ENCODE measurements at places on chromosomes 5 and 9. TPM values are rescaled to one million over a fixed set of nuclear protein-coding genes. Genes with fewer than 3 reads are reported as not detected.

- no peak for DNase-seq
- H3K4me1 ChIP-seq, result no peaks in the 10 kb centered on the region
Measured at GRCh38 chr5:36079200-36079781, 12.6 kb upstream of the UGT3A2 start.

EGFL7 gene
- total RNA-seq, result 165 TPM

- no peak overlapping the region for H3K27ac ChIP-seq
- DNase-seq, result no peak
- H3K36me3 ChIP-seq, result no peaks in the 10 kb centered on the region
Measured at GRCh38 chr5:154779105-154779504, 23.9 kb downstream of the LARP1 start.

DNA sequence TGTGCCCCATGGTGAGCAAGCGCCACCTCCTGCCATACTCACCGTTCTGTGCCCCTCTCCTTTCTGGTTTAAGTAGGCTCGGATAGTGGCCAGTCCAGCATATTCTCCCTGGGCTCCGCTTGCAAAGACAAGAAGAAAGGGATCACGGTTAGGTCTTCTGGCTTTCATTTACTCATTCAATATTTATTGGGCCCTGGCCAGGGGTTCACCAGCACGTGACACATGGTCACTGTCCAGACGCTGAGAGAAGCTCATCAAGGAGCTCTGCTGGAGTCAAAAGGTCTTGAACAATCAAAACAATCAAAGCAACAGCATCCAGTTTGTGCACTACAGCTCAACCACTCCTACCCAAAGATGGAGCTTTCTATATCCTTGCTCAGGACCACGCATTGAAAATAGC lies 80.2 kb downstream of the GLDC start:
- no peaks in the 10 kb centered on the region for H3K36me3 ChIP-seq
- H3K4me3 ChIP-seq, result no peak overlapping the region
- no peak for DNase-seq
- H3K27me3 ChIP-seq, result no peaks in the 10 kb centered on the region

DNA sequence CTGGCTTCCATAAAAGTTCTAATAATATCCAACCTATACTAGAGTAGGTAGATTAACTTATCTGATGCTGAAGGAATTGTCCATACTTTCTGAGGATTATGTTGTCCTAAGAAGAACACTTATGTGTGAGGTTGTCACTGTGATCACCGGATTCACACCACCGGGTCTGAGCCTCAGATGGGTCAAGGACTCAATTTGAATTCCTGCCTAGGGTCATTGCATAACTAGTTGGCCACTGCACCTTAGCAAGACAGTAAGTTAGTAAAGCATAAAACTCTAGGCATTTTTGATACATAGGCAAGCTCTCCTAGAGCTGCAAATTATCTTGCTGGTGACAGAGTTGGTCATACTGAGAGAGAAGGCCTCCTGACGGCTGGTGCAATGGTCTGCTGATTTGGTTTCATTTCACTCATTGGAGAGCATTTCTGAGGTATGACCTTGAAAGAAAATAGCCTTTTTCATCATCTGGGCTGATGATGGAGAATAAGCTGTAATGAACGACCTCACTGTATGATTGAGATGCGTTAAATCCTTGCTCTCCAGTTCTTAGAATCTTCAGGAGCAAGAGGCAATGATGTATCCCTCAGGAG lies 72.0 kb upstream of the CKMT2 start:
- no peak overlapping the region for H3K27ac ChIP-seq
- H3K4me1 ChIP-seq, result no peaks in the 10 kb centered on the region
- no peaks in the 10 kb centered on the region for H3K27me3 ChIP-seq
- H3K36me3 ChIP-seq, result no peaks in the 10 kb centered on the region
- no peak for DNase-seq
- no peak overlapping the region for H3K4me3 ChIP-seq

GKAP1 gene
- total RNA-seq, result 4.4 TPM

GRCh38 chr9:135265931-135266330 lies 178.5 kb downstream of the OLFM1 start:
- H3K4me1 ChIP-seq, result no peaks in the 10 kb centered on the region
- no peak overlapping the region for H3K4me3 ChIP-seq
- no peak for DNase-seq
- no peaks in the 10 kb centered on the region for H3K36me3 ChIP-seq
- no peaks in the 10 kb centered on the region for H3K27me3 ChIP-seq

VCAN gene
- total RNA-seq, result 217 TPM

OR1L1 gene
- not detected for total RNA-seq

DNA sequence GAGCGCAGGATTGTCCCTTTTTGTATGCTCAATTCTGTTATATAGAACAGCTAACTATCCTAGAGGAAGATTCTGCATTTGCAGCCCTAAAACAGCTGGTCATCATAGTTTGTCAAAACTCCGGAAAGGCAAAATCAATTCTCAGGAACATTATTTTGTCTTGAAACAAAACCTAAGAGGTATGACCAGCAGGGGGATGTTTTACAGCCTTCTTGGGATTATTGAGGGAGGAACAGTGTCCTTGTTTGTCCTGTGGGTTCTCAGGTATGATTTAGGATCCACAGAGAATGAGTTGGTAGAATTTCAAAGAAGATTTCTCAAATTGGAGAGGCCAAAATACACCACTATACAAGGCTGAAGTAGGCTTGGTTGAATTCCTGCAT lies 136.4 kb downstream of the ZSWIM6 start:
- no peaks in the 10 kb centered on the region for H3K27me3 ChIP-seq
- DNase-seq, result no peak
- H3K4me3 ChIP-seq, result no peak overlapping the region
- no peak overlapping the region for H3K27ac ChIP-seq
- no peaks in the 10 kb centered on the region for H3K36me3 ChIP-seq
- no peaks in the 10 kb centered on the region for H3K4me1 ChIP-seq

- peak overlapping the region; percentile 88 for H3K27ac ChIP-seq
- H3K27me3 ChIP-seq, result no peaks in the 10 kb centered on the region
- DNase-seq, result no peak
- no peaks in the 10 kb centered on the region for H3K36me3 ChIP-seq
- no peak overlapping the region for H3K4me3 ChIP-seq
Measured at GRCh38 chr5:172740428-172741205, 30.4 kb downstream of the DUSP1 start.

GRCh38 chr5:168184103-168184502 lies 107.3 kb upstream of the WWC1 start:
- no peaks in the 10 kb centered on the region for H3K4me1 ChIP-seq
- DNase-seq, result no peak
- no peaks in the 10 kb centered on the region for H3K27me3 ChIP-seq
- no peak overlapping the region for H3K27ac ChIP-seq

- no peak overlapping the region for H3K27ac ChIP-seq
- no peaks in the 10 kb centered on the region for H3K4me1 ChIP-seq
Measured at GRCh38 chr5:102902135-102902448, 147.0 kb downstream of the PAM start.

GRCh38 chr5:65356274-65356673 lies 125.4 kb downstream of the ADAMTS6 start:
- H3K4me1 ChIP-seq, result no peaks in the 10 kb centered on the region
- no peak for DNase-seq
- no peak overlapping the region for H3K27ac ChIP-seq
- H3K4me3 ChIP-seq, result no peak overlapping the region
- H3K27me3 ChIP-seq, result no peaks in the 10 kb centered on the region

GRCh38 chr5:9419794-9420193 lies 126.1 kb downstream of the SEMA5A start:
- DNase-seq, result no peak
- H3K36me3 ChIP-seq, result no peaks in the 10 kb centered on the region
- no peaks in the 10 kb centered on the region for H3K4me1 ChIP-seq
- H3K4me3 ChIP-seq, result no peak overlapping the region
- H3K27me3 ChIP-seq, result no peaks in the 10 kb centered on the region

NMUR2 gene
- total RNA-seq, result 1.3 TPM

DNA sequence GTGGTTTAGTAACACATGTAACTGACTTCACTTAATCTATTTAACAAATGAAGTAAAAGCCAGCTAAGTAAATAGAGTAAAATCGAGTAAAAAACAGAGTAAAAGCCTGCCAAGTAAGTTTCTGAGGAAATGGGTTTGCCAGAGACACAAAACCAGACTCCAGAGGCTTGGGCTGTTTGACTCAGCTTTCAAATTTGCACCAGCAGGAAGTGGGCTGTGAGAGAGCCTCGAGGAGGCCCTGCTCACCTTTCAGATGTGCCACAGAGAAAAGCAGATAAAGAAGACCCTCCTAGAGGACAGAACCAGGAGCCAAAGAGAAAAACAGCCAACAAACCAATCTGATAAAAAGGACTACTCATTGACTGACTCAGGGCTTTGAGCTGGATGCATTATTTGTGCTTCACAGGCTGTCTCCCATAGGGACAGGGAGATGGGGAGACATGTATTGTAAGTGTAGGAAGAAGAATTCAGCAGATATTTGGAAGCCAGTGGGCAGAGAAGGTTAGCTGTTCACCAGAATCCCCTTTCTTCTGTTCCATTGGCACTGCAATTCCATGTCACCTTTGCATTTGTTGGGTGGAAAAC lies 14.4 kb upstream of the AMACR start:
- DNase-seq, result no peak
- peak overlapping the region; percentile 66 for H3K27ac ChIP-seq
- H3K4me1 ChIP-seq, result no peaks in the 10 kb centered on the region
- H3K27me3 ChIP-seq, result no peaks in the 10 kb centered on the region

DNA sequence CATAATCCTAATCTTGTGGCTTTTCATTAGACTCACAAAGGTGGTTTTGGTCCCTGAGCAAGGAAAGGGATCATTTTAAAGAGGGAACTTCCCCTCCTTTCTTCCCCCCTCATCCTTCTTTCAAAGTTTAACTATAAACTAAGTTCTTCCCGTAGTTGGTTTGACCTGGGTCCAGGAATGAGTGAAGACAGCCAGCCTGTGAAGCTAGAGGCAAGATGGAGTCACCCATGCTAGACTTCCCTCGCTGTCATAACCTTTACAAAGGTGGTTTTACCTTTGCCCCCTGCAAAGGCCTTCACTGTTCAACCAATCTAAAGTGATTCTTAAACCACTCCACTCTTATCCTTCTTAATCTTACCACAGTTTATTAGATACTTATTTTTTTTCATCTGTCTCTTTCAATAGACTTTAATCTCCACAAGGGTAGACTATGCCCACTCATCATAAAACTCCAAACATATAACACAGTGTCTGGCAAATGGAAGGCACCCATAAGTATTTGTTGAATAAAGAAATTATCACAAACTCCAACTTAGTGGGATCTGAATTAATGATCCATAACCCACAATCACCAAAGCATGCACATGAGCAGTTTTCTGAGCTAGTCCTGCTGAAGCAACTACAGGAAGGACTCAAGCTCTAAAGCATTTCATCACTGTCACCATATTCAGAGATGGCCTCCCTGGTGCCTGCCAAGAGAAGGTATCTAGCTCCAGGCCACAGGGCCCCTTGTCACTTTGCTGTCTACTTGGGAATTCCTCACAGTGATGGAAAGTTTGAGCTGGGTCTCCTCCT lies 369.0 kb downstream of the SPOCK1 start:
- H3K27me3 ChIP-seq, result no peaks in the 10 kb centered on the region
- no peaks in the 10 kb centered on the region for H3K36me3 ChIP-seq
- H3K4me1 ChIP-seq, result no peaks in the 10 kb centered on the region
- no peak overlapping the region for H3K27ac ChIP-seq

NELFB gene
- total RNA-seq, result 47.8 TPM

- DNase-seq, result no peak
- H3K27me3 ChIP-seq, result no peaks in the 10 kb centered on the region
Measured at GRCh38 chr5:27708534-27708933, 670.1 kb upstream of the CDH9 start.

TAF11L5 gene
- not detected for total RNA-seq

GRCh38 chr9:121324316-121324715 lies 45.7 kb downstream of the STOM start:
- no peaks in the 10 kb centered on the region for H3K27me3 ChIP-seq
- no peak for DNase-seq
- peaks cover 85% of the 10 kb centered on the region for H3K4me1 ChIP-seq

DNA sequence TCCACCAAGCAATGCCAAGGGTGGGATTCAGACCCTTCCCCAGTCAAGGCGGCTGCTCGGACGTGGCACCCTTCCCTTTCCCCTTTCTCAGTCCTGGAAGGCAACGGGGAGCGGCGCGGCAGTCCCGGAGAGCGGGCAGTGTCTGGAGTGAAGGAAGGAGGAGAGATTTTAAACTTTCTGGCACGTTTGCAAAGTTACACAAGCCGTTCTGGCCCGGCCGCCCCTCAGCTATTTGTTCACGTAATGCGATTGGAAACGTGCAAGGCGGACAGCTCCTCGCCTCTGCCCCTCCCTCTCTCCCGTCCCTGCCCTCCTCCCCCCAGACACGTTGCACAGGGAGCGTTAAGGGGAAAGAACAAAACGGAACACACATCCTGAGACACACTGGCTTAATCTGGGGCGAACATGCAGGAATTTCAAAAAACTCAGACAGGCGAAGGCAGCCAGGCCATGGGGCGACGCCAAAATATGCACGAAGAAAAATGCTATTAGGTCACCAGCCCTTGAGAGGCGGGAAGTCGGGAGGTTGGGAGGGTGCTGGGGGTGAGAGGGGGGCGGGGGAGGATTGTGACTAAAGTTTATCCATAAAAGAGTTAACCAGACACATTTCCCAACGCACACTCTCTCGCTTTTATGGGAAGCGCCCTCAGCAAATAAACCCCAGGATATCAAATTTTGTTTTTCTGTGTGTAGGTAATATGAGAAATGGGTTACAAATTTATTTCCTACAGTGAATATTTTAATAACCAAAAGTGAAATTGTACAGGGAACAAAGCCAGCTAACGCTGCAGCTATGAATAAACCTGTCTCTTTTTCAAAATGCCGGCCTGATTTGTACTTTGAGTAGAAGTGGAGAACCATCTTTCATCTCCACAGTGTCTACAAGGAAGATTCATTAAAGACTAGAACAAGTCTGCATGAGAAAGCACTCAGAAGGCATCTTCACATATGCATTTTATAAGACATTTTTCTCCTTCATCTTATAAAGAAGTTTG lies at the start of gene LOX:
LOX (minus strand) TSS at position 144 of the 995 bp plus-strand sequence. CDS start 274 bp downstream, outside the sequence.
- H3K4me3 ChIP-seq, result peak within 1 kb of the TSS; percentile 48
- peaks cover 5% of the 10 kb centered on the region for H3K27me3 ChIP-seq
- peak; percentile 93 for DNase-seq
- H3K27ac ChIP-seq, result peak within 1 kb of the TSS; percentile 89

DNA sequence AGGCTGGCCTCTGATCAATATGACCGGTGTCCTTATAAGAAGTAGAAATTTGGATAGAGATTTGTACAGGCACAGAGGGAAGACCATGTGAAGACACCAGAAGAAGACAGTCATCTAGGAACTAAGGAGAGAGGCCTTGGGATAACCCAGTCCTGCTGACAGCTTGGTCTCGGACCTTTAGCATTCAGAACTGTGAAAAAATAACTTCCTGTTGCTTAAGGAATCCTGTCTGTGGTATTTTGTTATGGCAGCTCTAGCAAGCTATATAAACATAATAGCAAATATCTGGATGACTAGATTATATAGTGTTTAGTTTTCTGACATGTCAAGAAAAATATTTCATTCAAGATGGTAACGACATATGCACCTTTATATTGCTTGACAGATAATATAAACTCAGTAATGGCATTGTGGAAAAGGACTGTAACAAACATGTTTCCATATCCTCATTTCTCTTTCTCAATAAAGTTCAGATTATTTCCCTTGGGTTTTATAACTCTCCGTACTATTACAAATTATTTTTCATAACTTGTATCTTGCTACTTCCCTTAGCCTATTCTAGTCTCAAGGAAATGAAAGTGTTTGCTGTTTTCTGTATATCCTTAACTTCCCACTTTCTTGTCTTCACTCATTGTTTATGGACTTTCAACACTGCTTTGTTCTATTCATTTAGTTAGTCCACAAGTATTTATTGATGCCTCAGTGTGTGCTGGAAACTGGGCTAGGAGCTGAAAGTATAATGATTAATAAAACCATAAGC lies 62.4 kb downstream of the KIAA1958 start:
- no peaks in the 10 kb centered on the region for H3K36me3 ChIP-seq
- H3K4me1 ChIP-seq, result peaks cover 17% of the 10 kb centered on the region

PSAT1 gene
- 15.9 TPM for total RNA-seq

Data from left lung (tissue), 14 donors.